ENCODE measurements at places on chromosomes 1 and 21.

DNA sequence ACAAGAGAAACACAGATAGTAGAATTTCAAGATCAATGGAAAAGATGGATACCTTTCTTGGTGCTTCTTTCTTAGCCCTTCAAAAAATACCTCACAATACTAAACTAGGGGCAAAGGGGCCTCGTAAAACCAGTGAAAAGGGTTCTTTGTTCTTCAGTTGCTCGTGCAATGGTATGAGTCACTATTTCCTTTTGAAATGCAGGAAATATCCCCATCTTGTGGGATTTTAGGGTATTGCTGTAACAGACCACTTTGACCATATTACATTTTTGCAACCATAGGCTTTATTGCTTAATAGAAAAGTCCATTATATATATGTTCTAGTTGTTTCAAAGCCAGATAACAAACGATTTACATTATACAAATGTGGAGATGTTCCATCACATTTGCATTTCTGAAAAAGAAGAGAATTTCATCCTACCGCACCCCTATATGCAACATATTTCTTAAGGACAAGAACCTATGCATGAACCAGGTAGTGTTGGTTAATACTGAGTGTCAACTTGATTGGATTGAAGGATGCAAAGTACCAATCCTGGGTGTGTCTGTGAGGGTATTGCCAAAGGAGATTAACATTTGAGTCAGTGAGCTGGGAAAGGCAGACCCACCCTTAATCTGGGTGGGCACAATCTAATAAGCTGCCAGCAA, 88.6 kb upstream of the PKN2 start:
- peak; percentile 36 for DNase-seq

DNA sequence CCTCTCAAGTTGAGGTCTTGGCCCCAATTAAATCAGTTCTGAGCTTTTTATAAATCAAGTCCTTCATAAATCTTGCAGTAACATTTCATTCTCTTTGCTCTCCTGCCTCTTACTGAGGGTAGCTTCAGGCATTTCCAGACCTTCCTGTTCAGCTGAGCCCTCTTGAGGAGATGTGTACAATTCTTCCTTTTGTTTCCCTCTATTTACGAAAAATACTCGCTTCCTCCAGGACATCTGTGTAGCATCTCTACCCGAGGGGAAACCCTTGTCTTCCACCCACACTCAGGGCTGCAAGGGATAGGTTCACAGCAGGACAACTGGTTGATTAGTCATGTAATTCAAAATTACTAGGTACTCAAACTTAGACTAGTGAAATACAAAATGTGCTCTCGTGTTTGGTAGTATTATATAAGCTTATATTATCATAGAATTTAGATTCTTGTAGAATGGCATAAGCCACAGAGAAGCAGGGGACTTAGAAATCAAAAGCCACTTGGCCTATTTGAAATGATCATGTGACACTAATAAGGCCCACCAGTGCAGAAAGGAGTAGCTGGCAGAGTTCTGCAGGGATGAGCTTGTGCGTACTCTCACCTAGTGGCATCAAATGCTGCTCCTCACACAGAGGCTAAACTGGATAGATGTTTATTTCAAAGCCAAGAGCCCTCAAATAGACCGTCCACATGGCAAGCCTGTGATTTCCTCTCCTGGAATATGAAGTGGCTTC, 126.7 kb downstream of the GDAP2 start:
- no peak for DNase-seq

DNA sequence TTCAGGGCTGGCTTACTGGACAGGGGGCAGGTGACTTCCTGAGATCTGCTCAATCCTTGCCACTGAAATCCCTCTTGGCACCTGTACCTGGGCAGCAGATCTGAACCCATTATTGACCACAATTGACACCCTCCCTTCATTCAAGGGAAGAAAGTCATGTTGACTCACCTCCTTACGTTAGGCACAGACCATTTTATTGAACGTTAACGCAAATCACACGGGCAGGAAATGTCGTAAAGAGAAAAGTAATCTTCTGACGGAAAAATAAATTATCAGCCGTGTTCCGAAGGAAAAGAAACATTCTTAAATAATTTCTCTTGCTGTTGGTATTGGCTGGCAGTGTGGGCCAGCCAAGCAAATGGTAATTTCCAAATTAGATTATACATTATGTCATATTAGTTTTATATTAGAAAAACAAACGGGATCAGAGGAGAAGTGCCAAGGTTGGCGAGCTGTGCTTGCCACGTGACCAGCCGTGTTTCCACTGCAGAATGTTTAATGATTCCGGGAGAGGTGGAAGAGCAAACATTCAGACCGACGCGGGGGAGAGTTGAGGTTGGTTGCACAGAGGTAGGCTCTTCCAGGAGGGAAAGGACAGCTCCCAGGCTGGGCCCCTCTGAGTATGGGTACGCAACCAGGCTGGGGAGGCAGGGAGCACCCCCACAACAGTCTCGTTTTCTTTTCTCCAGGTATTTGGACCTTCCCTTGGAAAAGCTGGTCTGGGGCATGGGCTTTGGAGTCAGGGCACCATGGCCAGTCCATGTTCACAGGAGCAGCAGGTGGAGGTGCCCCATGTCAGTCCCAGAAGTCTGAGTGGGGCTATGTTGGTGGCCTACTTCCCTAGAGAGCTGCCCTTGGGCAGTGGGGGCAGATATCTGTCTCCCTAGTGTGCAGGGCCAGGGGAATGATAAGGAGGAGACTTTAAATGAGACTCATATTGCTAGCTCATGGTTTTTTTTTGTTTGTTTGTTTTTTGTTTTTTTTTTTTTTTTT, 121.1 kb downstream of the FOXD2 start:
- DNase-seq = no peak

- DNase-seq = peak; percentile 27
Observed at GRCh38 chr1:8412183-8412831, 94.4 kb downstream of the SLC45A1 start.

- DNase-seq = peak; percentile 46
Observed at GRCh38 chr1:227299241-227299627, 19.1 kb downstream of the CDC42BPA start.

DNA sequence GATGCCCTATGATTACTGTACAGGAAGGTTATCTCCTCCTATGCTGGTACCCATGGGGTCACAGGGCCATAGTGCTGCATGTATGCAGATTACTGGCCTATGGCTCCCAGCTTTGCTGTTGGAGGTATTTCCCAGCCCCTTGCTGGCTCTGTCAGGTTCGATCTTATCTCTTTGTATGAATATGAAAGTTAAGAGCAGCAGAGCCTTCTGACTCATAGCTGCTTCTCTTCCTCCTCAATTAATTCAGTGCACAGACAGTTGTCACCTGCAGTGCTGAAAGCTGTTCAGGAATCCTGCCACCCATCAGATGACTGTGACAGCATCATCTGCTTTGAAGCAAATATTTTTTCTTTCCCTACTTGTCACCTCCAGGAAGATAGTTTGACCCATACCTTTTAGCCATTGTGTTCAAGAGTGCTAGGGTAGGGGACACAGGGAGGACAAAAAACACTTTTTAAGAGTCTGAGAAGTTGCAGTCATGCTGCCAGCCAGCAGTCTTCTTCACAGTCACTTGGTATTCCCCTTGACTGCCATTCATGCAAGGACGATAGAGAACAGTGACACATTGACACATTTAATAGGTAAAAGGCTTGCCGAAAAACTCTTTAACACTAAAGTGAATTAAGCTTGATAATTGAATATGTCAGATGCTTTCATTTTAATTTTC, 73.1 kb downstream of the KIF1B start:
- no peak for DNase-seq

GRCh38 chr21:37987668-37988067, 71.4 kb upstream of the KCNJ6 start:
- no peak for DNase-seq

DNA sequence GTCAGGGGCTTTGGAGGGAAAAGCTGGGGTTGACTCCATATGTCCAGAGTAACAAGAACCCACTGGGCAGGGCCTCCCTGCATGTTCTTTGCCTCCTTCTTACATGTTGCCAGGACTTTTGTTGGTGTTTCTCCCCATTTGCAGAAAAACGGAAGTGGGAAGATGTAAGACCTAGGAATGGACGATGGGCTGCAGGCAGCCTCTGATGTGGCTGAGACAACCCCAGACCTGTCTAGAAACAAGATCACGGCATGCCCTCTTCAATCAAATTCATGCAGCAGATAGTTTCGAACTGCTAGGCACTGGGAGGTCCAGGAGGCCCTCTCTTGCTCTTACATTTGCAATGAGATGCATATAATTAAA, 3.4 kb downstream of the FAM43B start:
- DNase-seq = no peak

DNA sequence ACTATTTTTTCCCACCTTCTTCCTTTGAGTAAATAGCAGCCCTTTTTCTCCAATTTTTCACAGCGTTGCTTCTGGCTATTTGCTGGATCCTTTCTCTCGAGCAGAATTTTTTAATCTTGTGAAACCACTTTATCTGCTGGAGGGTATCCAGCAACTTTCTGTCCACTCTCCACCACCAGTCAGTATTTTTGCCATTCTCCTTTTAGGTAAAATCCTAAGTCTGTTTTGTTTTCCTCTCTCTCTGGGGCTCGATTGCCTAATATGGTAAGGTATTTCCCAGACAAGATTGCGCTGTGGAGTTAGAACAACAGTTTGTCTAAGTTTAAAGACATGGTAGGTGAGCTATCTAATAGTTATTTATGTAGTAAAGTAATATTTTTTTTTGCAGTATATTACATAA, 156.9 kb downstream of the PPP1R12B start:
- DNase-seq = peak; percentile 31

DNA sequence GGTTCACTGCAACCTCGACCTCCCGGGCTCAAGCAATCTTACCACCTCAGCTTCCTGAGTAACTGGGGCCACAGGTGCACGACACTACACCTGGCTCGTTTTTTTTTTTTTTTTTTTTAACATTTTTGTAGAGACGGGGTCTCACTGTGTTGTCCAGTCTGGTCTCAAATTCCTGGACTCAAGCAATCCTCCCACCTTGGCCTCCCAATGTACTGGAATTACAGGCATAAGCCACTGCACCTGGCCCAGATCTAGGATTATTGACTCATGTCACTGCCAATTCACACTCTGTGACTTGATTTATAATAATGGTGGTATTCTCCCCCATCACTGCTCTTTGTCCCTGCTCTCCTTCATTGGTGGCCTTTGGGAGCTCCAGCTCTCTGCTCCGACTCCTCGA, 145.1 kb downstream of the PTPRU start:
- no peak for DNase-seq

DNA sequence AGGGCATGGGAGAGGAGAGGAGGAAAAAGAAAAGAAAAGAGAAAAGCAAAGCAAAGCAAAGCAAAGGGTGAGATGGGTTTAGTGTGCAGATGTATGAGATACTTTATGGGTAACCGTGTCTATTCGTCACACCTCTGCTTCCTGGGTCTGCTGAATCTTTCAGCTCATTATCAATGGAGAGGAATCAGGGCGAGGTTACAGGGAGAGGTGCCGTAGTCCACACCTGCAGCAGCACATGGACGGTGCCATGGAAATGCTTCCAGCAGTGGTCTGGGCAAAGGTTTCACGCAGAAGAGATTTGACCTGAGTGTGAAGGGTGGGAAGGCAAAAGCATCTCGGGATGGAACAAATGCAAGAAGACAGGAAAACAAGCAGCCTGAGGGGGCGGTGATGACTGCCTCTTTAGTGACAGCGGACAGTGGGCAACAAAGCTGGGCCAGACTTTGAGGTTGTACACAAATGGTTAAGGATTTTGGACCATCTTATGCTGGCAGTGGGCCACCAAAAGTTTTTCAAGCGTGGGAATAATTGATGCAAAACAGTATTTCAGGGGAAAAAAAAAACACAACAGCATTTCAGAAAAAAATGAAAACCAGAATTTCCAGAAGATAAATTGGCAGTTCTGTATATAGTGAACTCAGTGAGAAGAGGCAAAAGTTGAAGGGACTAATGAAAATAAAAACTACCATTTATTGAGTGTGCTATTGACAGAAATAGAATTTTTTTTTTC, 19.5 kb upstream of the SRP9 start:
- DNase-seq = no peak

- no peak for DNase-seq
Observed at GRCh38 chr1:62926681-62927252, 142.8 kb downstream of the ATG4C start.

DNA sequence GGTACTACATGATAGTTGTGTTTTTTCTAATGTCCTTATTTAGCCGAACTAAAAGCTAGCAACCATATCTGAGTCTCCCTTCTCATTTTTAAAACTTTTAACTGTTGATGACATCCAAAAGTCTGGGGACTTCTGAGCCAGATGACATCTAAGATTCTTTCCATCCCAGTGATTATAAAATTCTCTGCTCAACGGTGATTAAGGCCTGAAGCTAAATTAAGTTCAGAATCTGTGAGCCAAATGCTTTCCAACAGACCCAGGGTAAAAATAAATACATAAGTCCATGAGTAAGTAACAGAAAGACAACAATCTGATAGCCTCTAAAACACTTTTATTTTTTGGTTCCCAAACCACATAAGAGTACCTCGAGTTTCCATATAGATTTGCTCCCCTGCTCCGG, 13.1 kb upstream of the PTP4A2 start:
- DNase-seq = no peak

DNA sequence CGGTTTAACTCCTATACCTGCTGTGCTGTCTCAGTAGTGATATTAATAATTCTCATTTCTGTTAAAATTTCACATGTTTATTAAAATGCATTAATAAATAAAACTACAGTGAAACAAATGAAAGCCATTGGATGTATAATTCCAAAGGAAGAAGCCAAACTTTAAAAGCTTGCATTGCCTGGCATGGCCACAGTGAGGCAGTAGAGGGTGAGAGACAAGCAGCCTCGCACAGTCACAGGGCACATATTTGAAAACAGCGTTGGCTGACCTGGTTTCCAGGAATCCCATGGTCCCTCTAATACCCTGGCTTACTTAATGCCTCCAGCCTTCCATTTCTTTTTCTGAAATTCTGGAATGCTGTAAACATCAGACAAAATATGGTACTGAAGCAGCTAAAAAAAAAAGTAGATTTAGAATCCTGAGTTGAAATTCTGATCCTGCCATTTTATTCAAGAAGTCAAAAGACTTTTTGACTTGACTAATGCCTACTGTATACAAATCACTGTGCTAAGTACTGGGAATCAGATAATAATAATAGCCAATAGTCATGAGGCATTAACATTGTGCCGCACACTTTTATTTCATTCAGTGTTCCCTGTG, 6.7 kb upstream of the RNASEL start:
- DNase-seq = peak; percentile 54

GRCh38 chr1:226511296-226511695, 37.3 kb upstream of the STUM start:
- DNase-seq = no peak

GRCh38 chr1:92399076-92399475, 87.6 kb downstream of the GFI1 start:
- DNase-seq = peak; percentile 16

DNA sequence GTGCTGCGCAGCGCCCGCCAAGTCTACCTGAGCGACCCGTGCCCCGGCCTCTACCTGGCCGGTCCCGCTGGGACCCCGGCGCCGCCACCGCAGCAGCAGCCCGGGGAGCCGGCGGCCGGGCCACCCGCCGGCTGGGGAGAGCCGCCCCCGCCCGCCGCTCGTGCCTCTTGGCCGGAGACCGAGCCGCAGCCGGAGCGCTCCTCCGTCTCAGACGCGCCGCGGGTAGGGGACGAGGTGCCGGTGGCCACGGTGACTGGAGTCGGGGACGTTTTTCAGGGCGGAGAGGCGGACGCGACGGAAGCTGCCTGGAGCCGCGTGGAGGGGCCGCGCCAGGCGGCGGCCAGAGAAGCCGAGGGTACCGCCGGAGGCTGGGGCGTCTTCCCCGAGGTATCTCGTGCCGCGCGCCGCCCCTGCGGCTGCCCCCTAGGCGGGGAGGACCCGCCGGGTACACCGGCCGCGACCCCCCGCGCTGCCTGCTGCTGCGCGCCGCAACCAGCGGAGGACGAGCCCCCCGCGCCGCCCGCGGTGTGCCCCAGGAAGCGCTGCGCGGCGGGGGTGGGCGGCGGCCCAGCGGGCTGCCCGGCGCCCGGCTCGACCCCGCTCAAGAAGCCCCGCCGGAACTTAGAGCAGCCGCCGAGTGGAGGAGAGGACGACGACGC, 646 bp downstream of the IER5 start:
- DNase-seq = no peak

All from fibroblast of gingiva (primary cell).